ENCODE measurements at places on chromosomes 11 and 22. TPM values are rescaled to one million over a fixed set of nuclear protein-coding genes. Genes with fewer than 3 reads are reported as not detected.

Gene ST3GAL4
- total RNA-seq: 7.8 TPM

Gene MYOD1
- total RNA-seq: not detected

Gene ACAT1
- total RNA-seq: 37.5 TPM

Gene IGLL1
- total RNA-seq: not detected

DNA sequence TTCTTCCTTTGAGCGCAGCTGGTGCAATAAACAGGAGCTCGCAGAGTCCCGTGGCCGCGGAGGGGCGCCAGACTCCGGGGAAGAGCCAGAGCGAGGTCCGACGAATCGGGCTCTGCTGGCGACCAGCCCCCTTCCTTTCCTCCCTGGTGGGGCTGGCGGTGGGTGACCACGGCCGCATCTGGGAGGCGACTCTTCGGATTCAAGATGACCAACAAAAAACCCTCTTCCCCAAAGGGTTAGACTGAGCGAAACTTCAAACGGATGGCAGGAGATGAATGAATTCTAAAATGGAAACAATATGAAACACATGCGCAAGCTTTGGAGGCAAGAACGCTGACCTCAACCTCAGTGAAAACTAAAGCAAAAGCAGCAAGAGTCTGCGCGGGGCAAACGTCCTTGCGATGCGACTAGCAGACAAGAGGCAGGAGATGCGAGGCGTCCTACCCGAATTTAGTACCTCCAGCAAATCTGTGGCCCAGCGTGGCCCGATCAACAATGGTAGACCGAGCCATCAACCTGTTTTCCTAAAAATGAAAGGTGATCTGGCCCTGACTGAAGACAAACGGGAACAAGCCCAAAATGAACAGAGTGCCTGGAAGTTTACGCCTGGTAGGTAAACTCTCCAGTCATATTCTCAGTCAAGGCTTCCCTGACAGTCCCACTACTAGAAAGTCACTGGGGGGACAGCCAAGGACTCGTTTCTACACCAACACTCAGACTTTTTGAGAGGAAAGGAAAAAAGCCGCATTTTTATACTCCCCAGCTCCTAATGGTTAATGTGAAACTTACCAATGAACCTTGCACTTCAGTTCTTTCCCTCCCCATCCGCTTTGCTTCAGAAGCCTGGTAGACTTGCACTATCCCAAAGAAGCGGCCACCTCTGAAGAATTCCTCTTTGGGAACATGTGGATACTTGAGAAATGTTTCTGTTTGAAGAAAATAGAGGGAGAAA, 11.6 kb downstream of the MMP3 start:
- H3K27me3 ChIP-seq: peaks cover 13% of the 10 kb centered on the region
- peaks cover 1% of the 10 kb centered on the region for H3K4me1 ChIP-seq
- H3K36me3 ChIP-seq: no peaks in the 10 kb centered on the region
- DNase-seq: peak; percentile 21

GRCh38 chr11:2531277-2531986, 86.6 kb downstream of the KCNQ1 start:
- no peaks in the 10 kb centered on the region for H3K36me3 ChIP-seq
- peaks cover 15% of the 10 kb centered on the region for H3K27me3 ChIP-seq
- peaks cover 8% of the 10 kb centered on the region for H3K4me1 ChIP-seq
- H3K4me3 ChIP-seq: no peak overlapping the region
- peak; percentile 85 for DNase-seq

- H3K4me1 ChIP-seq: peaks cover 3% of the 10 kb centered on the region
- peaks cover 22% of the 10 kb centered on the region for H3K27me3 ChIP-seq
- H3K27ac ChIP-seq: no peak overlapping the region
- H3K4me3 ChIP-seq: no peak overlapping the region
- H3K36me3 ChIP-seq: no peaks in the 10 kb centered on the region
Observed at GRCh38 chr22:42343531-42344081, 73.2 kb upstream of the TCF20 start.

- H3K4me3 ChIP-seq: peak overlapping the region; percentile 92
- no peaks in the 10 kb centered on the region for H3K27me3 ChIP-seq
- peaks cover 31% of the 10 kb centered on the region for H3K36me3 ChIP-seq
- peak overlapping the region; percentile 100 for H3K27ac ChIP-seq
Observed at GRCh38 chr22:28798810-28799605, 1.4 kb downstream of the XBP1 start.

Data from progenitor cell of endocrine pancreas (in vitro differentiated cells).